ENCODE measurements at places on chromosomes 1 and 21.

DNA sequence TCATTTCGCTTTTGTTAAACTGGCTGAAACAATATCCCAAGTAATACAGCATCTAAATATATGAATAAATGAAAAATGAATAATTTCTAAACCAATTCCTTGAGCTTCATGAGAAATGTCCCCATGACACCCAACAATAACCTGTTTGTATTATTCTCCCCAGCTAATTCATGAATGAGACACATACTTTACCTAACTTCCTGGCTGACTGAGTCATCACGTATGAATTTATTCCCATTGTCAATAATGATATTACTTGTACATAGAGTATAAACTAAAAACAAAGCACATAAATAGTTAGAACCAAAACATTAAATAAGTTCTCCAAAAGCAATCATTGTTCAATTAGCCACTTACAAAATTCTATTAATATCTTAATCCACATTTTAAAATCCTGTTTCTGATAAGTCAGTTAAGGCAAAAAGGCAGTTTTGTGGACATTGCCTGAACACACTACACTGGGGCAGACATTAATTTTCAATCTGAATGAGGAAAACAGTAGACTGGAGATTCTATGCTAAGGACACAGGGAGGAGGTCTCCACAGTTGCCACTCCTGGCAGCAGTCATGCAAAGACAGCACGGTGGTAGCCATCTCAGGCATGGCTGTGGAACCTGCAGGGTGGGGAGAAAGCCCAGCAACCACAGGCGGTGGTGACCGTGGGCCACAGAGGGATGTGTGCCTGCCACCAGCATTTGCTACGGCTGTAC is 48.2 kb downstream of the SLC9C2 start:
- DNase-seq, result no peak

DNA sequence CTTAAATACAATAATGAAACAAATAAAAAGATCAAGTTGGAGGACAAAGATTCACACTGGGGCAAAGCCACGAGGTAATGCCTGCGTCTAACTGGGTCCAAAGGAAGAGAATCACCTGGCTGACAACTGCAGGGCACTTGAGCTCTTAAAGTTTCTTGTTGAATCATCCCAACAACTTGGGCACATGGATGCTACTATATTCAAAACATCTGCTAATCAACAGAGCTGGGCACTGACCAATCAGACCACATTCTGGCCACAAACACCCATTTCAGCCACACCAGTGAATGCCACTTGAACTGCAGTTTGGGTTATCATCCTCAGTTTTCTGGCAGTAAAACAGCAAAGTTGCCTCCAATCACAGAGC is 51.0 kb downstream of the ABCA4 start:
- no peak for DNase-seq

DNA sequence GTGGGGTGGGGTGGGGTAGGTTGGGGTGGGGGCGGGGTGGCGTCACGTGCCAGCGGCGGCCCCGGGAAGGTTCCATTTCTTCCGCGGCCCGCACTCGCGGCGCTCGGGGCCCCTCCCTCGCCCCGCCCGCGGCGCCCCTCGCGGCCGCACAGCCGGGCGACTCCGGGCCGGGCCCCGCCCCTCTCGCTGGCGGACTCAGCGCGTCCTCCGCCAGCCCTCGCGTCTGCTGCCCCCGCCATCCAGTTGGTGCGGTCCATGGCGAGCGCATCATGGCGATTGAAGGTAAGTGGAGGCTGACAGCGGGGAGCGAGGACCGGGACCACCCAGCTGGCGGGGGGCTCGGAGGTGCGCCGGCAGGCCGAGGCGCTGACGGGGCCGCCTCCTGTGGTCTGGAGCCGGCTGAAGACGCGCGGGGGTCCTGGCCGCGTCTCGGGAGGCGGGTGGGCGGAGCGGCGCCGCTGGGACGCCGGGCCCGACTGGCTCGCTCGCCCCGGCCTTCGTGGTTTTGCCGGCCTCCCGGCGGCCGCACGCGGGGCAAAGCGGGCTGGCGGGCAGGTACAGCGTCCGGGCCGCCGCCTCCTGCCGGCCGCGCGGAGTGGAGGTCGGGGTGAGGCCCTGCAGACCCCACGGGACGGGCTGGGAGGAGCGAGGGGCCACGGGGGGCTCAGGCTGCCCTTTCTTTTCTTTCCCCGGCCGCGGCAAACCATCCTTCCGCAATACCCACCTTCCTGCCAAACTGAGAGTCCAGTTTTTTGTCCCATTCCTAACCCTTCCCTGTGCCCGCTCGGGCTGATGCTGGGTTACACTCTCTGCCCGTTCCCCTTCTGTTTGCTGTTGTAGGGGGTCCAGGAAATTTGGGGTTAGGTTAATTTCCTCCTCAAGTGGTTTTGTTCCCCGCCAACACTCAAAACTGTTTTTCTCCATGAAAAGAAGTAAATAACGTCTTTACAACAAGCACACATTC is at the start of gene SYT14:
TSS of gene SYT14 (plus strand) at position 222 of the 964 bp plus-strand sequence. CDS start at position 270, 48 bp downstream.
- peak; percentile 74 for DNase-seq

- peak; percentile 58 for DNase-seq
Observed at GRCh38 chr1:85576642-85577418, 3.7 kb upstream of the CCN1 start.

DNA sequence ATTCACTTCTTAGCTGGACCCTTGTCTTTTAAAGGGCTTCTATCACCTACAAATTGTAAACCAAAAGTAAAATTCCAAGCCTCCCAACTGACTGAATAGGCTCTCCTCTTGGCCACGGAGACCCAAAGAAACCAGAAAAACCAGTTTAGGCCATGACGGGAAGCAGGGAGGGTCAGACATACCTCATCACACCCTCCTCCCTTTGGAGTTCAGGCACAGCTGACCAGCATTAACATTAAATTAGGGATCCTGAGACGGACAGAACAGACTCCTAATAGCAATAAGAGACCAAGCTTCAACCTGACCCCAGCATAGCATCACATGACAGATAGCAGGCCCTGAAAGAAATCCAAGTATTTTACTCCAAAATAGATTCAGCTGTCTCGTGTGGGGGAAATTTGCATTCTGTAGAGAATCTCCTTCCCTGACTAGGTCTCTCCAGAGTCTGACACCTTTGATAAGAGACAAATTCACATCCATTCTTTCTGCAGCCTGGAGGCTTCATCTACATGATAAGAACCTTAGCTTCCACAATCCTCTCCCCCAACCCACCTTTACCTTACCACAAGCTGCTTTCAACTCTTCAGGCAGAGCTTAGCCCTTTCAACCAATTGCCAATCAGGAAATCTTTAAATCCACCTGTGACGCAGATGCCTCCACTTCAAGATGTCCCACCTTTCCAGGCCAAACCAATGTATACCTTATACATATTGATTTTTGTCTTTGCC is 177.1 kb upstream of the RAB4A start:
- no peak for DNase-seq

DNA sequence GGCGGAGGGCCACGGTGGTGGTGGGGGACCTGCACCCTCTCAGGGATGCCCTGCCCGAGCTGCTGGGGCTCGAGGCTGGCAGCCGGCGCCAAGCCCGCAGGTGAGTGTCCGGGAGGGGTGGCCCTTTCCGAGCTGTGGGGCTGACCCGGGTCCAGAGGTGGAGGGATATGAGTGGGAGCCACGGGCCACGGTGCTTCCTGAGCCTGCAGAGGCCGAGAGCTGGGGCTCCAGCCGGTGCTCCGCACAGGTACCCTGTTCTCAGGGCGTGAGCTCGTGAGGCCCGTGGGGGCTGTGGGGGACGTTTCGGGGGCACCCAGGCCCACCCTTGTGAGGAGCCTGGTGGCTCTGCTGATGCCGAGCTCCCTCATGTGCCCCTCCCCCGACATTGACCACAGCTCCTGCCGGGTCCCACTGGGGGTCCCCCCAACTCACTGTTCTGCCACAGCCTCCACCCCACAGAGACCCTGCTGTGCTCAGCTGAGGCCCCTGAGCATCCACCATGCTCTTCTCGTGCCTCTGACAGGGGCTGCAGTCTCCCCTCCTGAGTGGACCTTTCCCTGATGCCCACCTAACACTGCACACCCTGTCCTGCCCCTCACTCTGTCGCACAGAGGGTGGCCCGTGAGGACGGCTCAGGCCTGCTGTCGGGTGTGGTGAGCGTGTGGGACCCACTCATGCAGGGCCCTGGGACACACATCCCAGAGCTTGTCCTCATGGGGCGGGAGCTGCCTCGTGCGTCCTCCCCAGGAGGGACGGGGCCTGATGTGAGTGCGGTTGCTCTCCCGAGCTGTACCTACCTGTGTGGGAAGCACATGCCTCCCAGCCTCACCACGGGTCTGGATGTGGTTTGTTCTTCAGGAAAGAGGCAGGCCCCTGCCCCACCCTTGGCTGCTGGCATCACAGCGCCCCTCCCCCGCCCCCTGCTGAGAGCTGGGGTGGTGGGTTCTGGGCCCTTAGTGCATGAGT is 27.5 kb downstream of the SLX9 start:
- no peak for DNase-seq

- DNase-seq, result no peak
Observed at GRCh38 chr1:152427458-152427857, 13.4 kb upstream of the CRNN start.

GRCh38 chr1:118093017-118093416 is 92.0 kb downstream of the SPAG17 start:
- no peak for DNase-seq

- no peak for DNase-seq
Observed at GRCh38 chr1:89125913-89126580, at the start of gene GBP2. Gene GBP2, minus strand, starts transcription at chr1:89126114. Its CDS starts 4,148 bp downstream, at chr1:89121966.

- no peak for DNase-seq
Observed at GRCh38 chr21:44347911-44348451, 5.4 kb upstream of the TRPM2 start.

DNA sequence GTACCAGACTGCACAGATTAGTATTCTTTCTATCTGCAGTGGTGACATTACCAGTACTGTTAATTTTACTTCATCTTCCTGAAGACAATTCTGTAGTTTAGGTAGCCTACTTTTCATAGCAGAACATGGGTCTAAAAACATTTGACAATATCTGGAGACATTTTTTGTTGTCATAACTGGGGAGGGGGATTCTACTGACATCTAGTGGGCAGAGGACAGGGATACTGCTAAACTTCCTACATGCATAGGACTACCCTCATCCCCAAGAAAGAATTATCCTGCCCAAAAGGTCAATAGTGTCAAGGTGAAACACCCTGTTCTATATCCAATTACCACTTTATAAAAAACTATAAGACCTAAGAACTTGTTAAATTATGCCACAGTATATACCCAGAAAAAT is 3.4 kb upstream of the ARHGAP29 start:
- DNase-seq, result no peak

GRCh38 chr1:152036267-152037216 is at the start of gene S100A11:
Gene S100A11, minus strand, starts transcription at chr1:152037004. Its CDS starts 89 bp downstream, at chr1:152036915.
- peak; percentile 61 for DNase-seq

- DNase-seq, result no peak
Observed at GRCh38 chr21:42056996-42057689, 14.0 kb upstream of the UMODL1 start.

GRCh38 chr1:60065199-60065598 is 8.4 kb downstream of the C1orf87 start:
- DNase-seq, result peak; percentile 17

DNA sequence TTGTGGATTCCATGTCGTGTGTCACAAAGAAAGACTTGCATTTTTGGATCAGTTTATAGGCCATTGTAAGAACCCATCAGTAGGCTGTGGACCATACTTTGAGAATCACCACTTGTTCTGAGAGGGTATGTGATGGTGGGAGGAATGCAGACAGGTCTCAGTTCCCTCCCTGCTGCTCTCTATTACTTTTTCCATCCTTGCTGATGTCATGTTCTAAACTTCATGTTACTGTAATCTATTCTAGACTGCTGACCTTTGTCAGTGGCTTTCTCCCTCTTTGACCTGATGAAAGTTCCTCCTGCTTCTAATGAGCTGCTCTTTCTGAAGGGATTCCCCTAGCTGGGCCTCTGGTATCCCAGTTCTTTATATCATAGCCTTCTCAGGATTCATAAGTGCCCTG is 46.1 kb downstream of the ST3GAL3 start:
- DNase-seq, result no peak

DNA sequence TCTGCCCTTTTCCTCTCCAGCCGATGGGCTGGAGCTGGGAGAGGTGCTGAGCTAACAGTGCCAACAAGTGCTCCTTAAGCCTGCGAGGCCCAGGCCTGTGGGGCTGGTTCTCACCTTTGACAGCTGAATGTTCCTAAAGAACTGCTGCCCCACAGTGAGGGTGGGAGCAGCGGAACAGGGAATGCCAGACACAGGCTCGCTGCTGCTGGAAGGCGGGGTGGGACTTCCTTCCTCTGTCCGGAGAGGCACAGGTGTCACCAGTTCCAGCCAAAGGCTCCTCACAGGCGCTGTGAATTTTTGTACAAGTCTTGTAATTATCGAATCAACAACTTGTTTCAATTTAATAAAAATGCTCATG is 47.1 kb downstream of the COQ8A start:
- DNase-seq, result no peak

DNA sequence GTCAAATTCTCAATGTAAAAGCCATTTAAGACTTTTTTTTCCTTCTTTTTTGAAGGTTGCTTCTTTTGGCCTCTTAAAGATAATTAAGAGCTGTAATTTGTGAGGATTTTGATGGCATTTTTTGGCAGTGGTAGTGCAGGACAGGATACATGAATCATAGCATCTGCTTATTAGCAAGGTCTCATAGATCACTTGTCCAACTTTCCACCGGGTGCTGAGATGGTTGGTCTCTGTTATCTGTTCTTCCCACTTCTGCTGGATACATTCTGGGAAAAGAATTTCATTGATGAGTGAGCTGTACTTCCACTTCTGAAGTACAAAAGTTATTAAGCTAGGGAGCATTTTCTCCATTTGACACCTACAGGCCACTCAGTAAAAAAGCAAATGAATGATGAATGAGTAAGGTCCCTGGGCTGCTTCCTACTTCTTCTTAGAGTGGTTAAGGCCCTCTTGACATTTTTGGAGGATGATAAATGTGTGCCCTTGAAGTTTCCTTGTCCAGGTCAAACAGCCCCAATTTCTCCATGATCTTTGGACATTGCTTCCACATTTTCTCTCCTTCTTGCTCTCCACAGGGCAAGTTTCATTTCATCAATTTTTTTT is 100.6 kb downstream of the ROR1 start:
- no peak for DNase-seq

- DNase-seq, result no peak
Observed at GRCh38 chr1:231266811-231267322, 25.9 kb downstream of the GNPAT start.

DNA sequence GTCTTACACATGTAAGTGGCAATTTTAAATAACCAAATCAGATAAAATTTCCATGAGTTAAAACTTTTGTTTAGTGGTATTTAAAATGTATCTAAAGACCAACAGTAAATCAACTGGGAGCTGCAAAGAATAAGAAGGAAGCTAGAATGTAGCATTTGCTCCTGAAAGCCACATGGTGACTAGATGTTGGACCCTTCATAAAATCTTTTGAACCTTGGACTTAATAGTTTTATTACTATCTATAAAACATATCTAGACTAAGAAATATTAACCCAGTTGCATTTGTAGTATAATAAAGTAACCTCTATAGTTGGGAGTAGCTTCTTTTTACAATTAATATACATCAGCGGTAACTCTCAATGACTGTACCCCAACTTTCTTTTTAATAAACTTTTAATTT is 72.1 kb downstream of the UBE4B start:
- no peak for DNase-seq
